ENCODE measurements at places on chromosomes 4 and X.

- DNase-seq, result no peak
These were observed 268.6 kb downstream of the RAB28 start for GRCh38 chr4:13215560-13215959.

DNA sequence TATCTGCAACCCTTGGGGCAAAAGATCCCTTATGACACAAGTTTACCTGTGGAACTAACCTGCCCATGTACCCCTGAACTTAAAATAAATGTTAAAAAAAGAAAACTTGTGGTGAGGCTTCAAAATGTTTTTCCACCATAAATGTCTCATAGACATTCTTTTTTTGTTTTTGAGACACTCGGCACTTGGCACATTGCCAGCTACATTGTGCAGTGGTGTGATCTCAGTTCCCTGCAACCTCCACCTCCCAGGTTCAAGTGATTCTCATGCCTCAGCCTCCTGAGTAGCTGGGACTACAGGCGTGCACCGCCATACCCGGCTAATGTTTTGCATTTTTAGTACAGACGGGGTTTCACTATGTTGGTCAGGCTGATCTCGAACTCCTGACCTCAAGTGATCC is 528.9 kb upstream of the CXorf51A start:
- DNase-seq, result no peak

GRCh38 chrX:126886997-126887396 is 67.5 kb downstream of the PRR32 start:
- no peak for DNase-seq

- DNase-seq, result no peak
These were observed 239.7 kb upstream of the NOCT start for GRCh38 chr4:138775890-138776289.

GRCh38 chr4:136203199-136203598 is 1329.1 kb downstream of the PCDH18 start:
- DNase-seq, result no peak

GRCh38 chrX:130060122-130061069 is 49.9 kb downstream of the ELF4 start:
- peak; percentile 34 for DNase-seq

GRCh38 chr4:165810726-165811125 is 62.3 kb upstream of the TLL1 start:
- DNase-seq, result no peak

DNA sequence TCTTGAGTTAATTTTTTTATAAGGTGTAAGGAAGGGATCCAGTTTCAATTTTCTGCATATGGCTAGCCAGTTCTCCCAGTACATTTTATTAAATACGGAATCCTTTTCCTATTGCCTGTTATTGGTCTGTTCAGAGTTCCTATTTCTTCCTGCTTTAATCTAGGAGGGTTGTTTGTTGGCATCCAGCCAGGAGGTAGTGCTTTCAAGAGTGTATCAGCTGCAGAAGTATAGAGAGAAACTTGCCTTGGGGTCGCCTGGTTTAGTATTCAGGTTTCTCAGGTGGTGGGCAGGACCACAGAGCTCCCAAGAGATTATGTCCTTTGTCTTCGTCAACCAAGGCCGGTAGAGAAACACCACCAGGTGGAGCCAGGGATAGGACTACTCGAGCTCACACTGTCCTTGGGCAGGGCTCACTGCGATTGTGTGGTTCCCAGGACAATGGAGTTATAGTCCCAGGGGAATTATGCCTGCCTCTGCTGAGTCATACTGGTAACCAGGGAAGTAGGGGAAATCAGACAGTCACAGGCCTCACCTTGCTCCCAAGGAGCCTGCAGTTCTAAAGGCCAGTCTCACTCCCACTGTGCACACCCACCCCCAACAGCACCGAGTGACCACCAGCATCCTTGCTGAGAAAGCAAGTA is 168.1 kb downstream of the VSIG4 start:
- no peak for DNase-seq

DNA sequence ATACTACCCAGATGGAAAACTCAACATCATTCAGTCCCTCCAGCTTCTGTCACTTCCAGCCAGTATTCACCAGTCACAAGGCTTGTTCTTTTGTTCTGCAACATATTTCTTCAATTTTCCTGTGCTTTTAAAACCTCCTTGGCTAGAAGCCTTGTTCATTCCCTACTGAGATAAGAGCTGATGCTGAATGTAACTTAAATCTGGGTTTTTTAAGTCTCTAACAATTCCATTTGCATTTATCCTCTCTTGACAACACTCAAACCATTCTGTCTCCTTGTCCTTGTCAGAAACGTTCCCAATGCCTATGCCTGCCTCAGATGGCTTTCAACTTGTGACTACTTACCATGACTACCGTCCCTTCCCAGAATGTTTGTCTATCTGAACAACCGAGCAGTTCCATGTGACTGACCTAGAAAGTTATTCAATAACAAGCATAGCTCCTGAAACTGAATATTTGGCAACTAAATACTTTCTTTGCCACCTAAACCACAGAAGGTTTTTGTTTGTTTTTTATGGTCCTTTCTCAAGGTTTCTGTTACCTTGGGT is 682.9 kb upstream of the GALNTL6 start:
- no peak for DNase-seq

DNA sequence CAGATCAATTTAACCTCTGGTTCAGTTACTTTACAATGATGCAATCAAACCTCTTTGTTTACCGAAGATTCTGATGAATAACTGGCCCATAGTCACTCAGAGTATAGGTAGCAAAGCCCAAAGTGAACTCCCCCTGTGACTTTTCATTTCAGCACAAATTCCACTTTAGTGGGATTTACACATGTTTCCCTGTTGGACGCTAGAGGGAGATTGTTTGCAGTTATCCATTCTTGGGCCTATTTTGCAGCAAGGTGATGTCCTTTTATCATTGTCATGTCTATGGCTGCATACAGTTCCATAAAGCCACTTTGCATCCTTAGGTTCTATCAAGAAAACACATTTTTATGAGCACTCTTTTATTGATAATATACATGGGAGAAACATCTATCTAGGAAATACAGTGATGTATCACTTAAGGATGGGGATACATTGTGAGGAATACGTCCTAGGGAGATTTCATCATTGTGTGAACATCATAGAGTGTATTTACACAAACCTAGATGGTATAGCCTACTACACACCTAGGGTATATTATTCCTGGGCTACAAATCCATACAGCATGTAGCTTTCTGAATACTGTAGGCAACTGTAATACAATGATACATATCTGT is 14.5 kb upstream of the DKK2 start:
- DNase-seq, result no peak

DNA sequence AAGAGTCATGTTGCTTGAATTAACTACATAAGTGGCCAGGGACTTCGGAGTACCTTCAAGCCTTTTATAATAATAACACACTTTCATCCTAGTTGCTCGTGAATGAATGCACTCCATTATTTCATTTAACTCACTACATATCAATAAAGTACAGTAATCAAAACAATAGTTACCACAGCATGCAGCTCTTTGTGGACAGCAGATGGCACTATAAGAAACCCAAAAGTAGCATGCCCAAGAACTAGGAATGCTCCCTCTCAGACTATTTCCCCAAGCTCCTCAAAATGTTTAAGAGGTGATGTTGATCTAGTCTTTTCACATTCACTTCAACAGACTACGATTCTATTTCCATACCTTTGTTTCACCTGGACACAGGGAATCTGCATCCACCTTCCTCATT is 500.8 kb upstream of the DIAPH2 start:
- no peak for DNase-seq

DNA sequence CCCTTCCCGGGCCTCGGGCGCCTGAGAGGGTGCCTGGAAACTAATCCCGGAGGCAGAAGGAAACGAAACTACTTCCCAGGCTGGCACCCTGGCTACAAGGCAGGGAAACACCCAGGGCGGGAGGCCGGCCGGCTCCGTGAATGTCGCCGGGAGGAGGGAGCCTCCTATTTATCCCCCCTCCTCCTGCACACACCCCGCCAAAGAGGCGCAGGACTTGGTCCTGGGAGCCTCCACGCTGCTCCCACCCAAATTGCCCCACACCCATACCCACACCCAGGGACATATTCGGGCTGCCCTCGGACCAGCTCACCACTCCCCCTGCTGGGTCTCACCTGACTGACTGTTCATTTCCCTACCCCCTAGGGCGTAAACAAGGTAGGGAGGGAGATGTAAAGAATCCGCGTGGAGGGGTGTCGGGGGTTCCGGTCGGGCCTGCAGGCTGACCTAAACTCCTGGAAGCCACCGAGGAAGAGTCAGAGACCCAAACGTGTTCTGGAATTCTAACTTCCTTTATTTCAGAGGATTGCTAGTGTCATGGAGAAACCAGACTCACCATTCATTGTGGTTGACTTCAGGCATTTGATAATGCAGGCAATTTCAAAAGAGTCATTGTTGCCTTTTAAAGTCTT is at the start of gene BTC:
Gene BTC (minus strand): TSS at position 142 of the 629 bp plus-strand sequence. CDS start 198 bp downstream, outside the sequence.
- no peak for DNase-seq

GRCh38 chr4:34010751-34011519 is 2233.4 kb downstream of the ARAP2 start:
- no peak for DNase-seq

DNA sequence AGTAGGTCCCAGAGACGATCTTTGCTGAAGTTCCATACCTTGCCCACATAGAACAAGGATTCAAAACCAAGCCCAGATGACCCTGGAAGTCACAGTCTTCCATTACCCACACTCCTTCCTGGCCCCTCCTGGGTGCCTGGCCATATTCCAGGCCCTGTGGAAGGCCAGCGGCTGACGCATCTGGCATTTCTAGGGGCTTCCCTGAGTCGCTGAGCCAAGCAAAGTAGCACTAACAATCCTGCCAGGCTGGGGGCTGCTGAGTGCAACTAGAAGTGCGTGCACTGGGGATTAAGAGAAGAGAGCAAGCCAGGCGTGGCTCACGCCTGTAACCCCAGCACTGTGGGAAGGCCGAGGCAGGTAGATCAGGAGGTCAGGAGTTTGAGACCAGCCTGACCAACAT is 175.2 kb upstream of the CPEB2 start:
- no peak for DNase-seq

- no peak for DNase-seq
These were observed 253.0 kb downstream of the TECRL start for GRCh38 chr4:64156253-64156652.

- DNase-seq, result no peak
These were observed 5.8 kb upstream of the CXCL8 start for GRCh38 chr4:73734530-73735001.
